ENCODE measurements at places on chromosomes 7 and 10.

DNA sequence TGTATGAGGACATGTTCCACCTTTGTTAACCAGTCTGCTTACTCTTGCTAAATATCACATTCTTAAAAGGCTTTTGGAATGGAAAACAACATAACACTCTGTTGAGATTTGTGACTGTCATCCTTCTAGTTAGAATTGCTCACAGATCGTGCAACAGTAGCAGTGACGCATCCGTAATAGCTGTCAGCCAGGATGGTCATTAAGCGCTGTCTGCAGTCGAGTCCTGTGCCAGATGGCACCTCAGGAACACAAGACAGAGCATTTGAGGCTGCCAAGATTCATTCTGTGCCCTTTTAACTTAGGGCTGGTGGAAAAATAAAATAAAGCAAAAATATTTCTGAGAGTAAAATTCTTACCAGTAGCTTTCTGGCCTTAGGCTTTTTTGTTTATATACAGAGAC lies 348.6 kb downstream of the ANKRD7 start:
- peak; percentile 23 for DNase-seq

GRCh38 chr10:92699518-92700381 lies 10.0 kb downstream of the HHEX start:
- DNase-seq, result no peak

GRCh38 chr7:34835901-34836600 lies 178.0 kb downstream of the NPSR1 start:
- DNase-seq, result no peak

DNA sequence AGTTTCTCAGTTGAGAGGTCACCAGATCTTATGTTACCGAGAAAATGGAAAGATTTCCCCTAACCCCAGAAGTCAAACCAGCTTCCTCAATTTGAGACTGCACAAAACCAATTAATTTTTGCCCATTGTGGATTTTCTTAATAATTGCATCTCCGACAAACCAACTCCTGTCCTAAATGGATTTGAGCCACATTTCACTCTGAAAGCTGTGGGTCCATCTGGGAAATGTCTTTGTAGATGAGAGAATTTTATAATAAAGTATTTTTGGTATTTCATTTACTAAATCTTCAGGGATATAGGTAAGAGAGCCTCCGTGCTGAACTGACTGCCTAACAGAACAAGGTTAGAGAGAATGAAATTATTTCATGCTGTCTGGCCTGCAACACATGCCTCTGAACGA lies 99.7 kb upstream of the PDCD4 start:
- DNase-seq, result no peak

- DNase-seq, result no peak
Measured at GRCh38 chr10:114288424-114289095, 49.5 kb downstream of the VWA2 start.

- no peak for DNase-seq
Measured at GRCh38 chr10:114021154-114021553, 22.5 kb upstream of the ADRB1 start.

DNA sequence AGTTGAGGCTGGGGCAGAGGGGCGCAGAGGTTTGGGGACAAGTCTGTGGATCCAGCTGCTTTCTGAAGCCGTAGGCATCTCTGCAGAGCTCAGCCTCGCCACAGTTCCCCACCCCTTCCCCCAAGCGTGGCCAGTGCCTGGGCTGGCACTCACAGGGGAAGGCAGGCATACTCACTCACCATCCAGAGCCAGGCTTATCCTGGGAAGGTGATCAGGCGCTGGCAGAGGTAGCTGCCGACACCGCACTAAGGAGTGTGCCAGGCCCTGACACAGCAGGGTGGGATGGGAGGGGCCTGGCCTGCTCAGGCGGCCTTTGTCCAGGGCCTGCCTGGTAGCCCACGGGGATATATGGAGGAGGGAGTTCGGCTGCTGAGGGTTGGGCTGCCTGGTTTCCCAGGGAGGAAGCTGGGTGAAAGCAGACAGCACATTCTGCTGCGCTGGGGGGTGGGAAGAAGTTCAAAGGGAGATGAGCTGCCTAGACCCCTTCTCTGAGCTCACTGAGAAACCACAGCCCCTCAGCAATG lies 15.9 kb downstream of the VSIR start:
- DNase-seq, result peak; percentile 58

DNA sequence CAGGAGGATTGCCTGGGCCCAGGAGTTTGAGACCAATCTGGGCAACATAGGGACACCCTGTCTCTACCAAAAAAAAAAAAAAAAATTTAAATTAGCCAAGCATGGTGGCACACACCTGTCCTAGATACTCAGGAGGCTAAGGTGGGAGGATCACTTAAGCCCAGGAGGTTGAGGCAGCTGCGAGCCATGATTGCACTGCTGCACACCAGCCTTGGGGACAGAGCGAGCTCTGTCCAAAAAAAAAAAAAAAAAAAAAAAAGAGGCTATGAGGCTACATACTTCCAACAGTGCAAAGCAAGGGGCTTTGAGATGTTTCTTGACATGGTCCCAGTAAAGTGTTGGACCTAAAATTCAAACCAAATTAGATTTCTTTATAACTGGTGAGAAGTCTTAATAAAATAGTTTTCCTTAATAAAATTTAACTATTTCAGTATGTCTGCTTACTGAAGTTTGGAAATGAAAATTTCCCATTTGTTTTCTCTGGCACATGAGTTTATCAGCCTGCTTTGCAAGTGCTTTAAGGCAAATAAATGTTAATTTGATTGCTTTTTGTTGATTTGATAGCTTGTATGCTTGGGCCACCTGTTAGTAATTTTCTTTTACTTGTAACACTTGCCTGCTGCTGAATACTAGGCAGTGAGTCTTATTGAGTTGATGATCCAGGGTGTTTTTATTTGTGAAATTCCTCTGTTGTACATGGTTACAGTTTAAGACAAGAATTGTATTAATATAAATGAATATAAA lies 16.1 kb downstream of the CALU start:
- no peak for DNase-seq

DNA sequence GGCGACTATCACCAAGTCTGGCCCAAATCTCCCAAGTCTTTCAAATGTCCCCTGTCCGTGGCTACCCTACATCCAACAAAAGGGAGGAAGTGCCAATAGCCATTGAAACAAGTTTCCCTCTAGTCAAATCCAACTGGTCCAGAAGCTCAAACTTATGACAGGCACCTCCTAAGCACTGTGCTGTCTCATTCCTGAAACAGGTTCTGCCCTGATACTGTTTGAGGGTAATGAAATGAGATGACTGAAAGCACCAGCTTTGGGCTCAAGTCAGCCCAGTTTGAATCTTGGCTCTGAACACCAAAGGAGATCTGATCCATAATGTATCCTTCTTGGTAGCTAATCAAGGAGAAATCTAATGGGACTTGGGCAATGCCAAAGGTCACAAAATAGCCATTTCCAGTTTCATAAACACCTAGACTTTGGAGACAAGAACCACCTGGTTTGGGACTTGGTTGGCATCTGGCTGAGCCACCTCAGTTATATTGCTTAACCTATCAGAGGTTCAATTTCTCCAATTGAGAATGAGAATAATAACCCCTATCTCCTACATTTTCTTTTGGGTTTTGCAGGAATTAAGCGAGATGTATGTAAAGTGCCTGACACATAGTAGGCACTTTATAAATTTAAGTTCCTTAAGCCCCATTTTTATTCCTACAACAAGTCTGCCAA lies 34.7 kb upstream of the ARID5B start:
- no peak for DNase-seq

DNA sequence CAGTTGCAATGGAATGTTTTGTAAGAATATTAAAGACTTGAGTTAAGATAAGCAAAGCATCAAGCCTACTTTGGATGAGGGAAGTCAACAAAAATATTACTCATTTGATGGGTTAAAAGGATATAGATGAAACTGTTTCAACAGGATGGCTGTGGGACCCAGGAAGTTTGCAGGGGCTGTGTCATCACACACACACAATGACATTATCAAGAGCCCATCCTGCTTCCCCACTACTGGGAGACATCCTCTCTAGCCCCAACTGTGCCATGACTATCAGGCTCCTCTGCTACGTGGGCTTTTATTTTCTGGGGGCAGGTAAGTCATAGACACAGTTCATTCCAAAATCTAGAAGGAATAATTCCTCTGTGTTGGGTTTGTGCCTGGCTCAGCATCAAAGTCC lies 78.8 kb upstream of the PRSS1 start:
- no peak for DNase-seq

GRCh38 chr10:5862360-5862961 lies 27.2 kb downstream of the ANKRD16 start:
- DNase-seq, result no peak

DNA sequence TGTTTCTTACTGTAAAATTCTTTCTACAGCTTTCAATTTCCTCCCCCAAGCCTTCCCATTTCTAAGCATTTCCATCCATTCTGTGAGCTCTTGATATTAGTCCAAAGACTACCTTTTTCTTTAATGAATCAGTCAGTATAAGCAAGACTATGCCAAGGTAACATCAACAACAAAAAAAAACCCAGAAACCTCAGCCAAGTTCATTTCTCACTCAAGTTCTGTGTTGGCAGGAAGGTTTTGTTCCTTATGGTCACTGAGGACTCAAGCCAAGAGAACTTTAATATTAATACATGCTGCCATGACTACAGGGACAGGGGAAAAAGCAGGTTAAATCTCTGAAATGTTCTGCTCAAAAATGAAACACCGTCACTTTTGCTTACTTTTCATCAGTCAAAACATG lies 621.2 kb upstream of the NRP1 start:
- DNase-seq, result no peak

GRCh38 chr10:20616918-20617810 lies 279.9 kb downstream of the NEBL start:
- DNase-seq, result no peak

DNA sequence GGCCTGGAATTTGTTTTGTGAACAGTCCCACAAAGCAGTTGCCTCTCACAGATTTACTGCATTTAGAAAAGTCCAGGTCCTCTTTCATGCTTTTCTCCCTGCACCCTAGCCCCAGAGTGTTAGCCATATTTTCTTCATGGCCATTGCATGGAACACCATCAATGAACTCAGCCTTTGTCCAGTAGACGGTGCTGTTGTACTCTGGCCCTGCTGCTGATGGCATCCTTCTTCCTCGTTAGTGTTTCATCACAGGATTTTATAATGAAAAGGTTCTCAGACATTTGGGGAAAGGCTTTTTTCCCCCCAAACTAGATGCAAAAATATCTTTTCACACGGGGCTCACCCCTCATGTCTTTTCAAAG lies 93.0 kb upstream of the SLC25A13 start:
- DNase-seq, result no peak

GRCh38 chr7:116317907-116318306 lies 107.6 kb downstream of the TES start:
- no peak for DNase-seq

DNA sequence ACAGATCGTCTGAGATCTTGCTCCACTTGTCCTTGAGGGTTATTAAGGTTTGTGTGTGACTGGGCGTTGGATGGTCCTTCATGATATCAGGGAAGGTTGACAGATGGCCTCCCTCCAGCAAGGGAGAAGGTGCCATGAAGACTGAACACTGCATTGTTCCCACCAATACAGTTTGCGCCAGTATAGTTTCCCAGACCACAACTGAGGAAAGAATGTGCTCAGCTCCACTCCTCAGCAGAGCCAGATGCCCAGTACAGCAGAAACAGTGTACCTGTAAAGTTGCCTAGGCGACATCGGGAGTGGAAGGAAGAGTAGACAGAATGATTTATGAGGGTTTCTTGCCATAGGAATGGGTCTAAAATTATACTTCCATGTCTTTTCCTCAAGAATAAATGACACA lies 137.5 kb downstream of the ST7 start:
- DNase-seq, result no peak

GRCh38 chr7:33459340-33459751 lies 330.0 kb downstream of the BBS9 start:
- DNase-seq, result no peak

DNA sequence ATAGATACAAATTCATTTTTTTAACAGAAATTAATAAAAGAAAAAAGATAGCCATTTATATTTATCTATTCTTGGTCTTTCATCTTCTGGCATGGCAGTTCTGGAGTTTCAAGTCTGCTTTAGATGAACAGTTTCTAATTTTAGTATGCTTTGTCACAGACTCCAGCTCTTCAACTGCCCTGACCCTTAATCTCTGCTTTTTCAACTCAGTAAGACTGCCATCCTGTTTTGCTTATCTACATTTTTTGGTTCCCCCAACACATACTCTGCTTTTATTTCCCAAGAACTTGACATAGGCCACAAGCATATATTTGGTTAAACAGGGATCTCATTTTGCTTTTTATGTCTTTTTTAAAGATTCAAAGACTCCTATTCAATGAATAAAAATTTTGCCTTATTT lies 309.3 kb upstream of the KCND2 start:
- DNase-seq, result no peak

DNA sequence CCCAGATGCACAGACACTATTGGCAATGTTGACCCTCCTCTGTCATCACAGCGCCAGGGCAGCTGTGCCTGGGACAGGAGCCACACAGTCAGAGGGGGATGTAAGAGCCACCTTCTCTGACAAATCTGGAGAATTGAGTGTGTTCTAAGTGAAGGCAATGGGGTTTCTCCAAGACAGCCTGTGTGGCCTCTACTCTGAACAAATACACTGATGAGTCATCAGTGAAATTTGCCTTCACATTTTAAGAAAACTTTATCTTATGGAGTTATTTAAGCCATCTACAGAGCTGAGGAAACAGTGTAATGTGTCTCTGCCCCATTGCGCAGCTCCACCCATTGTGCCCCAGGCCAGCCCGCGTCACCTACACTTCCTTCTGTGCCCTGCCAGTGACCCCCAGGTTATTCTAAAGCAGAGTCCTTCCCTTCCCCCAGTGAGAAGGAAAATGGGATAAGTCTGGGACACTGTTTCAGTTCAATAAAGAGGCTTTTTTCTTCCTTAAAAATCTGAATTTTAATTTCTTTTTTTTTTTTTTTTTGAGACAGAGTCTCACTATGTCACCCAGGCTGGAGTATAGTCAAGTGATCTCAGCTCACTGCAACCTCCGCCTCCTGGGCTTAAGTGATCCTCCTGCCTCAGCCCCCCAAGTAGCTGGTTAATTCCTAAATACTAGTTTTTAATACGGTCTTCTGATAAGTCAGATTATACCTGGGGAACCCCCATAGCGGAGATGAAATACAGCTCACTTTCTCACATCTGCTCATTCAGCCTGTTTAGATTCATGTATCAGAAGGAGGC lies 21.8 kb downstream of the AKR1E2 start:
- no peak for DNase-seq

DNA sequence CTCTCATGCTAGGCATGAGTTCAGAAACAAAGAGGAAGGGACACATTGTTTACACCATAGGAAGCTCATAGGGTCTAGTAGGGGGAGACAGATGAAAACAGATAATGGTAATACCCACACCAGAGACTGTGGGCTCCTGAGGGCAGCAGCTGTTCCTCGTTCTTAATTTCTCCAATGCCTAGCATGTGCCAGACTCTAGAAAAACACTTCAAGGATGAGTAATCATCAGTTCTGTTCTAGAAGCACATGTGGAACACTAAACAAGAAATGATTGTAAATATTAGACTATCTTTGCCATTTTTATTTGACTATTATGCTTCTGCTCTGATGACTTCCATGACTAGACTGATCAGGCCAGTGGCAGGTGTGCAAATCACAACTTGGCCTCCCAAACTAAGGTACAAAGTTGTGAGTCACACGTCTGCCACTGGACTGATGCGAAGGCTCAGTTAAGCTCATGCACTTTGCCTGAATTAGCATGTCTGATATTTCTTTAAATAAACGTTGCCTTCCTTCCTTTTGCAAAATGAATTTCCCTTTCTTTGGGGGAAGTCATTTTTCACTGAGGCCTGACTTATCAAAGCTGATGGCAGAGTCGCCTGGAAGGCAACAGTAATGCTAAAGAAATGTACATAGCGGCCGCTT lies 89.2 kb upstream of the FGL2 start:
- DNase-seq, result no peak

GRCh38 chr7:4168041-4168440 lies 514.1 kb upstream of the FOXK1 start:
- no peak for DNase-seq

- DNase-seq, result no peak
Measured at GRCh38 chr7:157910446-157910845, 573.6 kb downstream of the DNAJB6 start.
